ENCODE measurements at places on chromosomes 2 and 18. TPM values are rescaled to one million over a fixed set of nuclear protein-coding genes. Genes with fewer than 3 reads are reported as not detected.

The POLR1B gene
- total RNA-seq: 27.3 TPM

The HOXD12 gene
- total RNA-seq: not detected

The AKAIN1 gene
- not detected for total RNA-seq

The SCN9A gene
- total RNA-seq: not detected

The SLC9A4 gene
- 0.06 TPM for total RNA-seq

The SERPINB10 gene
- total RNA-seq: not detected

The RSAD2 gene
- total RNA-seq: 104 TPM

The ANO7 gene
- total RNA-seq: 1.4 TPM

The BOK gene
- total RNA-seq: not detected

The KIF1A gene
- total RNA-seq: 2.0 TPM

The TCF23 gene
- total RNA-seq: not detected

The ZSWIM2 gene
- total RNA-seq: not detected

The GALNT14 gene
- total RNA-seq: not detected

The CKAP2L gene
- total RNA-seq: 38.9 TPM

The ELOA2 gene
- total RNA-seq: not detected

The EFEMP1 gene
- total RNA-seq: not detected

The CDK15 gene
- total RNA-seq: not detected

The TNS1 gene
- total RNA-seq: 21.2 TPM

The HAAO gene
- not detected for total RNA-seq

The ARHGAP28 gene
- total RNA-seq: not detected

The SKOR2 gene
- total RNA-seq: not detected

The NETO1 gene
- not detected for total RNA-seq

The CCDC150 gene
- 13.5 TPM for total RNA-seq

The TFPI gene
- total RNA-seq: not detected

The G6PC2 gene
- total RNA-seq: not detected

The IGFBP2 gene
- 115 TPM for total RNA-seq

The PKDCC gene
- not detected for total RNA-seq

The ACVR1C gene
- total RNA-seq: 2.0 TPM

The TRABD2A gene
- 85.5 TPM for total RNA-seq

The CLEC4F gene
- not detected for total RNA-seq
